ENCODE measurements at places on chromosomes 5 and 9. TPM values are rescaled to one million over a fixed set of nuclear protein-coding genes. Genes with fewer than 3 reads are reported as not detected.

SPATA6L gene
- total RNA-seq, result 1.6 TPM

TAF11L13 gene
- total RNA-seq, result not detected

STKLD1 gene
- total RNA-seq, result 0.64 TPM

PCDHA6 gene
- total RNA-seq, result 0.07 TPM

ATP10B gene
- total RNA-seq, result not detected

SARDH gene
- total RNA-seq, result 0.07 TPM

ADAM19 gene
- 10.6 TPM for total RNA-seq

COL5A1 gene
- 46.9 TPM for total RNA-seq

TERT gene
- 2.9 TPM for total RNA-seq

SLC24A2 gene
- not detected for total RNA-seq

PHF24 gene
- 0.09 TPM for total RNA-seq

SLC22A4 gene
- total RNA-seq, result 6.0 TPM

ACTL7A gene
- not detected for total RNA-seq

PRSS3 gene
- 8.7 TPM for total RNA-seq

SHISAL2B gene
- not detected for total RNA-seq

HAUS6 gene
- total RNA-seq, result 20.8 TPM

PCDHGA4 gene
- 0.13 TPM for total RNA-seq

PCA3 gene
- total RNA-seq, result not detected

MLLT3 gene
- 17.4 TPM for total RNA-seq

PCSK5 gene
- 1.8 TPM for total RNA-seq

TPPP gene
- 6.6 TPM for total RNA-seq

SPARC gene
- total RNA-seq, result 17.8 TPM

CEP78 gene
- total RNA-seq, result 18.6 TPM

RASEF gene
- total RNA-seq, result 6.7 TPM

HSPB3 gene
- 0.24 TPM for total RNA-seq

PCDHGB2 gene
- total RNA-seq, result 0.08 TPM

AIF1L gene
- 2.0 TPM for total RNA-seq

SCGB3A2 gene
- not detected for total RNA-seq

LECT2 gene
- not detected for total RNA-seq

TAF11L5 gene
- not detected for total RNA-seq

PSIP1 gene
- 52.7 TPM for total RNA-seq

VLDLR gene
- total RNA-seq, result 17.3 TPM

ANKRD20A1 gene
- total RNA-seq, result 1.5 TPM

CD74 gene
- total RNA-seq, result 0.07 TPM

CNTFR gene
- total RNA-seq, result 0.06 TPM

ZCCHC10 gene
- 30.8 TPM for total RNA-seq

CFAP77 gene
- total RNA-seq, result 0.15 TPM

ARHGEF37 gene
- 2.4 TPM for total RNA-seq

DAB2 gene
- 7.0 TPM for total RNA-seq

SLC6A19 gene
- total RNA-seq, result 0.62 TPM

DUSP1 gene
- 523 TPM for total RNA-seq

QSOX2 gene
- 26.8 TPM for total RNA-seq

FGD3 gene
- 0.16 TPM for total RNA-seq

ZNF354B gene
- total RNA-seq, result 4.6 TPM

TCOF1 gene
- total RNA-seq, result 67.4 TPM

ZNF300 gene
- total RNA-seq, result 1.9 TPM

CSF1R gene
- 0.31 TPM for total RNA-seq
